ENCODE measurements at places on chromosomes 2 and 18.

DNA sequence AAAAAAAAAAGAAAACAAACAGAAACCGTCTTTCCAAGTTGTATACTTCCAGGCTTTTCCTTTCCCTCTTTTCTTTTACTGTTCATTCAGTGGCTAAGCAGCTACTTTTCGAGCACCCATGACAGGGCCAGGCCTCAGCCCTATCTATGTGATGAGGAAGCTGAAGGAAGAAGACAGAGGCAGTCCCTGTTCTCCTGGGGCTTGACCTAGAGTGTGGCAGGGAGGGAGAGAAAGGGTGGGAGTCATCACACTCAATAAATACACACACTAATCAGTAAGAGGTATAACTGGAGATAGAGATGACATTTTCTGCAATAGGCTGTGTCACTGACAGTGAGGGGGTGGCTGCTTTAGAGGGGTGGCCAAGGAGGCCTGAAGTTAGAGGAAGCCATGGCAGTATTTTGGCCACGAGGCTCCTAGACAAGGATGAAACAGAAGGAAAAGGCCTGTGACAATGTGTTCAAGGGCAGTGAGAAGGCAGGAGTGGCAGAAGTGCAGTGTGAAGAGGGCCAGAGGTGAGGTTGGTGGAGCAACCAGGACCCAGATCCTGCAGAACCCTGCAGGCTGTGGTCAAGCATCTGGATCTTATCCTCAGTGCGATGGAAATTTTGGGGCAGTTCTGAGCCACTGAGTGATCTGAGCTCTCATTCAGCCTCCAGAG, 131.8 kb upstream of the TTC39C start:
- DNase-seq = no peak

DNA sequence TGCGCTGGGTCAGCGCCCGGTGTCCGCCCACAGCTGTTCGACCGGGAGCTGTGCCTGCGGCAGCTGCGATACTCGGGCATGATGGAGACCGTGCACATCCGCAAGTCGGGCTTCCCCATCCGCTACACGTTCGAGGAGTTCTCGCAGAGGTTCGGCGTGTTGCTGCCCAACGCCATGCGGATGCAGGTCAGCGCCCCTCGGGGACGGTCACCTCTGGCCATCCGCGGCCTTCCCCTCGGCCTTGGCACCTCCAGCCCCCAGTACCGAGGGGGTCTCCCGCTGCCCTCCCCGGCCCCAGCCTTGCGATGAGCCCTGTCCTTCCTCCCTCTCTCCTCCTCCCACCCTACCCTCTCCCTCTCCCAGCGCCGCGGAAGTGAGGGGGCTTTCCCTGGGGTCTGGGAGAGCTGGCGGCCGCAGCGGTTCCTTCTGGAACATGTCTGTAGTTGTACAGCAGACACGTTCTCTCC, 53.2 kb upstream of the GPR17 start:
- no peak for DNase-seq

DNA sequence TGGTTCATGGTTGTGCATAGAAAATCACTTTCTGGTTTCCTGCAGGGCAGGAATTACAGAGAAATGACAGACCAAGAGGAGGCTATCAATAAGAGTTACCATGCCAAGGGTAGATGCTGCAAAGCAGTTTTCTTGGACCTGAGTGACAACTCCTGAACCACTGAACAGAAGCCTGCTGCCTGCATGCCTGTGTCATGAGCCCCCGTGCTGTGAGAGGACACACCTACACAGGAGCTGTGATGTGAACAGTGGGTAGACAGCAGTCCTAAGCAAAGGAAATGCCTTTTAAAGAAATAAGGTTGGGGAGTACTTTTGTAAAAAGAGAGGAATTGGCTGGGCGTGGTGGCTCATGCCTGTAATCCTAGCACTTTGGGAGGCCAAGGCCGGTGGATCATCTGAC, 54.2 kb upstream of the CREB1 start:
- DNase-seq = no peak

GRCh38 chr2:126995621-126996377, 97.1 kb downstream of the TEX51 start:
- no peak for DNase-seq

- DNase-seq = no peak
These were observed 32.1 kb downstream of the GLS start for GRCh38 chr2:190912726-190913125.

DNA sequence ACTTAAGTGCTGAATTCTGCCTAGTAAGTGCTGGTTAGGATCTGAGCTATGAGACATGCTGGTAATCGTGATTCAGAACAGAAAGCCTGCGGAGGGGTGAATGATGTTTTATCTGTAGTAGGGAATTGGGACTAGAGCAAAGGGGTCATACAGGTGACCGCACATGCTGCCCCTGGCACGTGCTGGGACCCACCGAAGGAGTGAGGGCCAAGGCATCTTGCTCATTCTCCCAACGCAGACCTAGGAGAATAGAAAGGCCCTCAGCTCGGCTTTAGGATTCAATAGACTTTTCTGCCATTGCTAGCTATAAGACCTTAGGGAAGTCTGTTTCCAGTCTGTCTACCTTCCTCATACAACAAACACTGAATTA, 8.8 kb upstream of the SMAD7 start:
- no peak for DNase-seq

DNA sequence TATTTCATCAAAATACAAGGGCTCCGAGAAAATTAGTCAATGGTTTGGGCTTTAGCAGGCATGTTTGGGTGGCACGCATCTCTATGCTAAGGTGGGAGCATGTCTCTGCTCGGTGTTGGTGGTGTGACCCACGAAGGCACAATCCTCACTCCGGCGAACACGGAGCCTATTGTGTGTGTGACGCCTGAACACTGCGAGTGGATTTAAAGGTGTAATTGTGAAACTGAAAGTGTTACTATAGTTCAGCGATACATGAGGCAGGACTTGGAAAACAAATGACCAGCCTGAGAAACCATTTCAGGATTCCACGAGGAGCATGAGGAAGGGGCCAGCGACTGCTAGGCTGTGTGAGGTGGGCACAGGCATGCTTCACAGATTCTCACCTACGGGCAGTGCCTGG, 41.7 kb upstream of the LDLRAD4 start:
- no peak for DNase-seq

- DNase-seq = peak; percentile 94
These were observed 499 bp downstream of the COBLL1 start for GRCh38 chr2:164840930-164841718.

DNA sequence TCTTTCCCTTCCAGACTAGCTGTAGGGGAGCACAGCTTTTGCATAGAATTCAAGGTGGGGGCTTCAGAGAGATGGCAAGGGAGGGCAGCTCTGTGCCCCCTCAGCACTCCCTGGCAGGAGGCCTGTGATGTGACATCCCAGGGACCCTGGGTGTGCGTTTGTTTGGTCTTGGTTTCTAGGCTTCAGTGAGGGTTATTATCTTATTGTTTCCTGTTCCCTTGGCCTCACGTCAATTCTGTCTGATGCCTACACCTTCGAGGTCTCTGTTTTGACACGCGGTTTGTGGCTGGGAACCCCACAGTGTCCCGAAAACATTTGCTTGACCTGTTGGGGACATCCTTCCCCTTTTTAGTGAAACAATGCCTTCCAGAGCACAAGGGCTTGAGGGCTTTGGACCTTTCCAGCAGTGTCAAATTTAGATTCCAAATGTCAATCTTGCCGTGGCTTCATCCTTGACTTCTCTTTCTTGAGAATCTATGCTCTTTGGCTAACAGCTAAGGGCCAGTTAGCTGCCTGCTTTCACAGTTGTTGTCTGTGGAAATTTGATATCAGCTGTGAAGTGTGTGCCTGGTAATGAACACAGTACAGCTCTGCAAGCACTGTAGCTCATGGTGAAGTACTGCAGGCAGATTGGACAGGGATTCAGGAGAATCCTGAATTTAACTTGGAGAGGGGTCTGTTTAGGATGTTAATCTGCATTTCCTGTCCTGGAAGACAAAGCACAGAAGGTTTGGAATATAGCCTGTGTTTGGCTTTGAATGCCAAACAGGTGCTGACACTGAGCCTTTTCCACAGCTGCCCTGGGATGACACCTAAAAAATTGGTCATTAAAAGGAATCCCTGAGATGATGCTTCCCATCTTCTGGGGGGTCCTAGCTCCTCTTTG, 108.2 kb upstream of the CXCR4 start:
- DNase-seq = no peak

GRCh38 chr18:54679318-54680149, 88.5 kb downstream of the DYNAP start:
- DNase-seq = peak; percentile 49

GRCh38 chr18:76913583-76913982, 91.2 kb downstream of the ZNF236 start:
- no peak for DNase-seq

DNA sequence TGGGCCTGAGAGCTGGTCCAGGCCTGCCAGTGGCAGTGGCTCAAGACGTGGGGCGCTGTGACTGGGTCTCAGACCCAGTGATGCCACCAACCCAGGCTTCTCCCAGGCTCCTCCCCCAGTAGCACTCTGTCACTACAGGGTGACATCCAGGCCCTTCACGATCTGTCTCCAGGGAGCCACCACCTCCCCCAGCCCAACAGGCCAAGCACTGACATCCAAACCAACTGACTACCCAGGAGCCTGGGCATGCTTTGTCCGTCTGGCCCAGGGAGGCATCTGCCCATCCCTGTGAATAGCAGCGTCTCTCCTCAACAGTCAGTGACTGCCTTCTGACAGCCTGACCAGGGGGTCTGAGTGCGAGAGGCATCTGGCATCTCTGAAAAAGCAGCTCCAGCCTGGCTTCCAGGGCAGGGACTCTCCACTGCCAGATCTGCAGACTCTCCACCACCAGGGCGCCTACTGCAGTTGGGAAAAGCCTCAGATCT, 13.0 kb downstream of the TEX44 start:
- no peak for DNase-seq

DNA sequence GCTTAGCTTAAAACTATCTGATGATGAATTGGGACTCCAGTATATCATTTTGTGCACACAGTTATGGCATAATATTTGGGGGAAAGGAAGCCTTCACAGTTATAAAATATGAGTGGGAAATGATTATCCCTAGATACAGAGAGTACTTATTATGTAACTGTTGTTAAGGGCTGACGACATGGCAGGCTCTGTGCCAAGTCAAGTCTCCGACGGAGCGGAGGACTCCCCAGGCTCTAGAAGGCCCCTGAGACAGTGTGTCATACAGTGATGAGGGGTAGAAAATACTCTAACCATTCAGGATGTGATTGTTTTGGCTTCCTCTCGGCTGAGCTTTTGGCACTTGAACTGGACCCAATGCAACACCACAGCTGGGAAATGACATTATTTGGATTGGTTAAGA, 211.8 kb downstream of the SLC8A1 start:
- DNase-seq = no peak

- DNase-seq = no peak
These were observed 80.1 kb downstream of the GALNT1 start for GRCh38 chr18:35661483-35662146.

- peak; percentile 74 for DNase-seq
These were observed 756 bp downstream of the ABI2 start for GRCh38 chr2:203328760-203329540.

- DNase-seq = no peak
These were observed 48.0 kb downstream of the HDLBP start for GRCh38 chr2:241267249-241268067.

GRCh38 chr18:78913830-78914231, 65.8 kb upstream of the SALL3 start:
- no peak for DNase-seq

DNA sequence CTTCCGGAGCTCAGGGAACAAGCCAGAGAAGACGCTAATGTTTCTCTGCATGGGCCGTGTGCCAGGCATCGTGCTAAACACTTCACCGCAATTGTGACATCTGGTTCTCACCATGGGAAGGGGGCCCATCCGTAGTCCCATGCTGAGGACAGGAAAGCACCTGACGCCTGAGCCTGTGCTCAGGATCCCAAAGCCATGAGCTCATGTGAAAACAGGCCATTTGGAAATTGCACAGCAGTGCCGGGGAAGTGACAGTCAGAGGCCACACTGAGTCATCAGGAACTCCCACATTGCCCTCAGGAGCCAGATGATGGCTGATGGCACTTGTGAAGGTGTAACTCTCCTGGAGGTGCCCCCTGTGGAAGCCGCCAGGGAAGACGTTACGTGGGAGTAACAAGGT, 141.0 kb downstream of the INHBB start:
- DNase-seq = no peak

GRCh38 chr2:44743473-44743872, 198.0 kb upstream of the SIX3 start:
- DNase-seq = no peak

DNA sequence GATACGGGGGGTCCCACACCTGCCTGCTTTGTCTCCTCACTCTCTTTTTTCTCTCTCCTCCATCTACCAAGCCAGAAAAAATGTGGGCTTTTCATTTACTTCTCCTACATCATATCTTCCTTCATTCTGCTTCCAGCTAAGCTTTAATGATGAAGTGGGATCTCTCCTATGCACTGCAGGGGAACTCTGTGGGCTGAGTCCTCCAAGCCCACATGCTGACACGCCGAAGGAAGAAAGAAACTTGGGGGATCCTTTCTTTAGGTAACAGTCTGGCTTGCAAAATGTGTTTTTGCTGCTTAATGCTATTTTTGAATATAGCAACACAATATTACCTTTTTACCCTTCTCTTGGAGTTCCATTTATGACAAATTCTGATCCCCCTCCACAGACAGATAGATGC, 33.6 kb upstream of the YWHAQ start:
- no peak for DNase-seq

DNA sequence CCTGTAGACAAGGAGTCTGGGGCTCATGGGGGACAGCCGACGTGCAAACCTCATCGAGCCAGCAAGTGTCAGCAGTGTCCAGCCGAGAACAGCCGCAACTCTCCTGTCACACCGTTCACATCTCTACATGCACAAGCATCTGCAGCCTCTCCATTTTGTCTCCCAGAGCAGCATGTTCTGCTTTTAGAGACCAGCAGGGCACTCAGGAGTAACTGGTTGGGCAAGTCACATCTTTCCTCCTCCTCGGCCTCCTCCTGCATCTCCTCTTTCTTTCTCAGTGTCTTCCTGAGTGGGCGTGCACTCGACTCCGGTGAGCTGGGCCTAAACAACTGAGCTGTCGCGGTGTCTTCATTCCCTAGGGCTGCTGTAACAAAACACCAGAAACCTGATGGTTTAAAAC, 249.9 kb downstream of the SH3BP4 start:
- no peak for DNase-seq

DNA sequence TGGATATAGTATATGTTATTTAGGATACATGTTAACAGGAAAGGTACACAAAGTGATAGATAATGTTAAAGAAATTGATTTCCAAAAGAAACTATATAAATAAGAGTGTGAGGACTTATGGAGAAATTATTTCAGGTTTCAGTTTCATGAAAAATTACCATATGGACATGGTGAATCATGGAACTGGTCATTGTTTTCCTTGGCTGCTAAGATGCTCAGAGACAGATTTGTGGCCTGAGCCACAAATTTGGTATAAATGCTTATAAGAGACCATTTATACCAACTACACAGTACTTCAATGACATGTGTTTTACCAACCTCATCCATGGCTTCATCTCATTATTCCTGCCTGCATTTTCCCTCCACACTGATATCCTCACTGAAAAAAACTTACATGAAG, 188.1 kb downstream of the FMNL2 start:
- DNase-seq = no peak

- peak; percentile 14 for DNase-seq
These were observed 1016.0 kb downstream of the SOCS6 start for GRCh38 chr18:71304856-71305255.

GRCh38 chr18:7846335-7846734, 279.2 kb downstream of the PTPRM start:
- DNase-seq = no peak

Measured in neural progenitor cell (in vitro differentiated cells).